ENCODE measurements at places on chromosomes 1 and 21.

GRCh38 chr1:227069490-227069889 is 129.4 kb downstream of the COQ8A start:
- DNase-seq = no peak

GRCh38 chr1:77333501-77333900 is 51.7 kb downstream of the AK5 start:
- no peak for DNase-seq

GRCh38 chr1:37989361-37989930 is 376 bp downstream of the SF3A3 start:
- peak; percentile 23 for DNase-seq

- DNase-seq = no peak
These were observed 239.0 kb downstream of the LMX1A start for GRCh38 chr1:165117482-165117881.

DNA sequence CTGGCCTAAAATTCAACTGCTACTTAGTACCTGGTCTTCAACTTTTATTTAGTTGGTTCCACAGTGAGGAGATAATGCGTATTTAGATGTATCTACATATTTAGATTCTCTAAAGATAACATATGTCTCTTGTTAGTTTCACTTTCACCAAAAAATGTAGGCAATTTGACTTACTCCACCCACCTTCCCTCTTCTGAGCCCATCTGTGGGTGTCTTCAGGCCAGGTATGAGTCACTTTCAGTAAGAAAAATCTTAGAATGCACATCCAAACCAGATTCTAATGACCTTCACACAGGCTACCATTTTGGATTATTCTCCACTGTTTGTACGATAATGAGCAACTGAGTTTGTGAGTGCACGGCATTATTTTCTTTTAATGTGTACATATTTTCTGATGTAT is 501.7 kb downstream of the NEGR1 start:
- DNase-seq = peak; percentile 49

DNA sequence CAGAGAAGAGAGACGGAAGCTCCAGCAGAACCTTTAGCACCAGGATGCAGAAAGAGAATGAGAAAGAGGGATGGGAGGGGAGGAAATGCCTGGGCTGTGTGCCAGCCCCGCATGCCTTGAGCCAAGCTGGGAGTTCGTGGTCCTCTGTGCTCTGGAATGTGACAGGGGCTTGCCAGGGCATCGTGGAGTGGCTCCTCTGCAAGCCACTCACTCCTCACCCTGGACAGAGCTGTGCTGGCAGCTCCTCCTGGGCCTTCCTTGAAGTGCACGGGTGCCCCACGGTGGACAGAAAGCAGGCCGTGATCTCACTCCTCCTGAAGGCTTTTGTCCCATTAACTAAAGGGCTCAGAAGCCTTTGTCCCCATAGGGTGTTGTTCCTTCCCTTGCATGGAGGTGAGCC is 34.8 kb upstream of the PRELP start:
- peak; percentile 72 for DNase-seq

GRCh38 chr1:219460896-219461815 is 151.7 kb downstream of the ZC3H11B start:
- DNase-seq = peak; percentile 63

GRCh38 chr21:33047231-33047630 is 21.5 kb downstream of the OLIG2 start:
- peak; percentile 72 for DNase-seq
